ENCODE measurements at places on chromosomes 5 and 9.

- no peaks in the 10 kb centered on the region for H3K27me3 ChIP-seq
- no peak overlapping the region for H3K4me3 ChIP-seq
- H3K27ac ChIP-seq: no peak overlapping the region
- no peaks in the 10 kb centered on the region for H3K36me3 ChIP-seq
Observed at GRCh38 chr5:113608113-113608596, 94.7 kb downstream of the YTHDC2 start.

- H3K27me3 ChIP-seq: no peaks in the 10 kb centered on the region
- no peaks in the 10 kb centered on the region for H3K36me3 ChIP-seq
- DNase-seq: no peak
Observed at GRCh38 chr9:8686516-8686915, 886.9 kb upstream of the DMAC1 start.

DNA sequence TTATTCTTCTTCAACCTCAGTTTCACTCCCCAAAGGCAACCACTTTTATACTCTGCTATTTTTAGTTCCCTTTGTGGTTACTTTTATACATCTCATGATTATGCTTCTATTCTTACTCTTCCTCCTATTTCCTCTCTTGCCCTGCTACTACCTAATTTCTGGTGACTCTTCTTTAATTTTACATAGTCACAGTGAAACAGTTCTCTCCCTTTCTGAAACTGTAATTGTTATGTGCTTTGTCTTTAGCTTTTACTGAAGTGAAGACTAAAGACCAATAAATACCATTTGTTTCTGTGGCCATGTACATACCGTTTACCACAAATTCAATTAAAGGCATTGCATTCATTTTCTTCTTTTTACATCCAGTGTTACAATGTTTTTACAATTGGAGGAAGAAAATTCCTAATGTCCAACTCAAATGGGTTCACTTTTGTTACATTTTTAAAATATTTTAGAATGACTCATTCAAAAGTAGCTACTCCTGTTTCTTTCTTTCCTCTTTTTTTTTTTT, 410.6 kb downstream of the PSAT1 start:
- DNase-seq: no peak
- no peak overlapping the region for H3K4me3 ChIP-seq
- no peaks in the 10 kb centered on the region for H3K36me3 ChIP-seq
- no peak overlapping the region for H3K27ac ChIP-seq
- H3K27me3 ChIP-seq: no peaks in the 10 kb centered on the region

GRCh38 chr9:115291841-115292240, 173.9 kb upstream of the TNC start:
- H3K27ac ChIP-seq: no peak overlapping the region
- H3K27me3 ChIP-seq: no peaks in the 10 kb centered on the region
- H3K4me3 ChIP-seq: no peak overlapping the region
- DNase-seq: no peak
- H3K4me1 ChIP-seq: no peaks in the 10 kb centered on the region

DNA sequence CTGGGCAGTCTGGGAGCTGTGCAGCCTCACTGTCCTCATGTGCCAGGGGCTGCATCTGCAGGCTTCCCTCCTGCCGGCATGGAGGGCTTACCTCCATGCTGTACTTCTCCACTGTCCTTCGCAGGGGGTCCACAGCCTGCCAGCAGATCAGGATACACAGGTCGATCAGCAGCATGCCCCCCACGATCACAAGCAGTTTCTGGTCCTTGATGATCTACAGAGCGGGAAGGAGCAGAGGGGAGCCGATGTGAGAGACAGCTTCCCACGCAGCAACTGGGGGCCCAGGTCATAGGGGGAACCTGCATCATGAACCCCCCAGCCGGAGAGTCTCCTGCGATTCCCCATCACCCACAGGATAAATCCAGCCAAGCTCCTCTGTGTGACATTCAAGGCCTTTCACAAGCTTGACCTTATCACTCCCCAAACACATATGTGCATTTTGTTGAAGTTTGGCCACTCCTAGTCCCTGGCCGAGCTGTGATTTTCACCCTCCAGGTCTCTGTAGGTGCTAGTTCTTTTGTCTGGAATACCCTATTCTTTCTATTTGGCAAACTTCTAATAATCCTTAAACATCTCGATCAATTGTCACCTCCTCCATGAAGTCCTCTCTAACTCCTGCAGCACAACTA, 107.3 kb upstream of the TBC1D2 start:
- H3K4me1 ChIP-seq: no peaks in the 10 kb centered on the region
- H3K4me3 ChIP-seq: no peak overlapping the region
- no peak overlapping the region for H3K27ac ChIP-seq
- DNase-seq: no peak

DNA sequence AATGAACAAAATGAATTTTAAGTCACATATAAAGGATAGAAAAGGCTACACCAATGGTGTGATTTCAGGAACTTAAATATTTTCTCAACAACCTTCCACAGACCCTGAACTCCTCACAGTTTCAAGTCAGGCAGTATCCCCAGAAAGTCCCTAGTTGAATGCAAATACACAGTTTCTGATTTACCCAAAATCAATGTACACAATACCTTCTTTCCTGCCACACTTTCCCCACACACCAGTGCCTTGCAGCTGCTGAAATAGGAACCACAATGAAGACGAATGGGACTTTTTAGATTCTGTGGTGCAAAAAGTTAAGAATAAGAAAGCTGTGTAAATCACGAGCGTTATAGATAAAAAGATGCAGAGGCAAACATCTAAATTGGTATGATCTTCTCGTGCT, 552.4 kb upstream of the MEF2C start:
- H3K27ac ChIP-seq: no peak overlapping the region
- H3K27me3 ChIP-seq: no peaks in the 10 kb centered on the region
- no peak overlapping the region for H3K4me3 ChIP-seq
- H3K36me3 ChIP-seq: no peaks in the 10 kb centered on the region

DNA sequence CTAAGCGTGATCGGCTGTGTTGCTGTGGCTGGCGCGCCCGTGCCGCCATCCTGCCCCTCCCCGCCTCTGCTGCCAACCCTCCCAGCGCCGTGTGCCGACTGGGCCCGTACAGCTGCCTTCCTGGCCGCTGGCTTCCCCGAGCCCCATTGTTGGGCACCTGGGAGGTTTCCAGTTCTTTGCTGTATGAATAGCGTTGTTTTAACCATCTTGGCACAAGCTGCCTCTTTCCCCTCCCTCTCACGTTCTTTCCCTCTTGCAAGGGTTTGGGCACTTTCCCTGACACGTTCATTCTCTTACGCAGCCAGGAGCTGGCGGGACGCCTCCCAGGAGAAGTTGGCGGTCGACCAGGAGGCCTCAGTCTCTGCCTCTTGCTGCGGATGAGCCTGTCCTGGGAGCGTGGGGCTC, 43.1 kb upstream of the RXRA start:
- H3K36me3 ChIP-seq: no peaks in the 10 kb centered on the region
- no peak for DNase-seq
- no peaks in the 10 kb centered on the region for H3K4me1 ChIP-seq
- H3K27me3 ChIP-seq: no peaks in the 10 kb centered on the region
- no peak overlapping the region for H3K27ac ChIP-seq

DNA sequence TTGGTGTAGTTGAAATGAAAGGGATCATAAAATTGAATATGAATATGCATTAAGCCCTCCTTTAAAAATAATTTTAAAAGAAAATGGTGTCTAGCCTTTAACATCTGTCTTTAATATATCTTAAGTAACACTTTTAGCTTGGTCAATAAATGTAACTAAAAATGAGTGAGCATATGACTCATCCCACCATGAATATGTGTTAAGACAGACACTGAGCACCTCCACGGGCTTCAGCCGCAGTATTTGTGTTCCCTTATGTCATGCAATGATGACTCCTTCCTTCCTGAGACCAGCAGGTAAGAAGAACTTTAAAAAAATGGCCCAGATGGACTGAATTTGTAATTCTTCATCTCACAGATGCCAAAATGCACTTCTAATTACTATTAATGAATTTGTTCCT, 563.2 kb downstream of the NR2F1-AS1 start:
- H3K27ac ChIP-seq: no peak overlapping the region
- H3K36me3 ChIP-seq: no peaks in the 10 kb centered on the region
- DNase-seq: no peak
- H3K27me3 ChIP-seq: no peaks in the 10 kb centered on the region

- DNase-seq: no peak
- H3K4me1 ChIP-seq: no peaks in the 10 kb centered on the region
- H3K27me3 ChIP-seq: no peaks in the 10 kb centered on the region
- H3K27ac ChIP-seq: no peak overlapping the region
- no peak overlapping the region for H3K4me3 ChIP-seq
Observed at GRCh38 chr9:109856785-109857184, 76.8 kb downstream of the PALM2AKAP2 start.

- H3K27ac ChIP-seq: no peak overlapping the region
- H3K27me3 ChIP-seq: no peaks in the 10 kb centered on the region
- H3K4me3 ChIP-seq: no peak overlapping the region
- DNase-seq: no peak
- H3K4me1 ChIP-seq: no peaks in the 10 kb centered on the region
Observed at GRCh38 chr5:30871196-30871595, 322.3 kb upstream of the CDH6 start.

DNA sequence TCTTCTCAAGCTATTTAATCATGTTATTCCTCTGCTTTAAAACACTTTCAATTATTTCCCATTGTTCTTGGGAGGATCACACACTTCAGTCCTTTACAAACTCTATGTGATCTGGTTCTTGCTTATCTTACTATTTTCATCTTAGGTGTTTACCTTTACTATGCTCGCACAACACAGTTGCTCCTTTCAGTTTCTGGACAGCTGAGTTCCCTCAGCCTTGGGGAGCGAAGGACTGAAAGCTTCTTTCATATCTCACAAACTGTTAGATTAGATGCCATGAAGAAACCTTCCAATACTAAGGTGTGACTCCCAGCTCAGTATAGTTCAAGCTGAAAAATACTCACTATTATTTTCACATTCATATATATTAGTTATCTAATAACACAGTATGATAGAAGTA, 117.9 kb downstream of the CDC42SE2 start:
- peaks cover 82% of the 10 kb centered on the region for H3K4me1 ChIP-seq
- H3K4me3 ChIP-seq: no peak overlapping the region
- H3K36me3 ChIP-seq: peaks cover 10% of the 10 kb centered on the region
- peak overlapping the region; percentile 97 for H3K27ac ChIP-seq

DNA sequence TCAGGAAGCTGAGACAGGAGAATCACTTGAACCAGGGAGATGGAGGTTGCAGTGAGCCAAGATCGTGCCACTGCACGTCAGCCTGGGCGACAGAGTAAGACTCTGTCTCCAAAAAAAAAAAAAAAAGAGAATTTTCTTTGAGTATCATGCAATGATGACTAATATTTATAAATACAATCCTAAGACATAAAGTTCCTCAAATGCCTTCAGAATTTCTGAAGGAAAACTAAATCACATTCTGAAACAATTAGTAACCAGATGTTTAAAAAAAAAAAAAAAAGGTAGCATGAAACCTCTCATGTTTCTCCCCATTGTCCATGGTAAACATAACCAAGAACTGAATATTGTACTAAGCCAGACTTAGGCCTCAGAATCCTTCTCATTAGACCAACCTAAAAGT, 23.1 kb downstream of the MLLT3 start:
- DNase-seq: no peak
- H3K4me1 ChIP-seq: peaks cover 26% of the 10 kb centered on the region
- H3K36me3 ChIP-seq: no peaks in the 10 kb centered on the region

DNA sequence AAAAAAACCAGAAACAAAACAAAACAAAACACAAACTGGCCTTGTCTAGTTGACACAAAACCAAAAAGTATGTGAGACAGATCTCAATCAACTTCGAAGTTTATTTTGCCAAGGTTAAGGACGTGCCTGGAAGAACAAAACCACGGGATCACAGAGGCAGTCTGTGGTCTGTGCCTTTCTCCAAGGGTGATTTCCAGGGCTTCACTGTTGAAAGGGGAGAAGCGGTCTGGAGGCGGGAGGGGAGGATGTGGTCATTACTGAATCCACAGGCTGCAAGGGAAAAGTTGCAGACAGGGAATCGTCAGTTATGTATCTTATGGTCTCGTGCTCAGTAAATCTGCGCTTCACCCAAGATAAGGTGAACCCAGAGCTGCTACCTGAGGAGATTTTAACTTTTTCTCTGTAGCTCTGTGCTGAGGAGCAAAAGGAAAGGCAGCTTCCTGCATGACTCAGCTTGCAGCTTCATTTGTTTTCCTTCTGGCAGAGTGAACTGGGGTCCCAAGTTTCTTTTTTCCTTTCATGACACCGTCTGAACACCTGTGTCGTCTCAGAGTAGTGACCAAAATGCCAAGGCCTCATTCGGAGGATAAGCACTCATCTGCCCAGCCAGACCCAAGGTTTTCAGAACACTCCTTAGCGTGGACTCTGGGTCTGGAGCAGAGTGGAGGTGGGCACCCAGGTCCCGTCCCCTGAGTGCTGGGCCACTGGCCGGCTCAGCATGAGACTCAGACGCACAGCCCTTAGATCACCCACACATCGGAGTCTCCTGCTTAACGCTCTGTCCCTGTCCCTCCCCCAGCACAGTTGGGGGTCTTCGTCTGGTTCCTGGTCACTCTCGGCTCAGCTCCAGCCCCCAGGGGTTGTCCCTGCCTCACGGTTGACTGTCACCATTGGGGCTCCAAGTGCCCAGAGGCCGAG, 25.9 kb downstream of the ROPN1L start:
- no peaks in the 10 kb centered on the region for H3K27me3 ChIP-seq
- H3K4me3 ChIP-seq: no peak overlapping the region
- no peak overlapping the region for H3K27ac ChIP-seq
- no peaks in the 10 kb centered on the region for H3K36me3 ChIP-seq

DNA sequence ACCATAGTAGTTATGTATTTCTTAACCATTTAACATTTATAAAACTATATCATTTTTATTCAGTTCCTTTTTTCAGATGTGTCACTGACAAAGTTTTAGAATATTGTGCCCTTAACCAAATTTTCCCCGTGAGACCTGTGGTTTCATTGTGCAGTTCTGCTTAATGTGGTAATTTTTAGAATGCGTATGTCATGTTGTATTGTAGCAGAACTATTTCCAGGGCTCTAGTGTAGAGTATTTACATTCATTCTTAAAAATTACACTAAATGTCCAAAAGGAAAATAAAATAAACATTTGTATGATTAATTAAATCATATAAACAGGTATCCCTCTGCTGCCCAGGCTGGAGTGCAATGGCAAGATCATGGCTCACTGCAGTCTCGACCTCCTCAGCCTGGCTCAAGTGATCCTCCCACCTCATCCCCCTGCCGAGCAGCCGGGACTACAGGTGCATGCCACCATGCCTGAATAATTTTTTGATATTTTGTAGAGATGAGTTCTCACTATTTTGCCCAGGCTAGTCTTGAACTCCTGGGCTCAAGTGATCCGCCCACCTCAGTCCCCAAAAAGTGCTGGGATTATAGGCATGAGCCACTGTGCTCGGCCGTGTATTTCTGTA, 15.4 kb downstream of the SERINC5 start:
- no peak overlapping the region for H3K4me3 ChIP-seq
- no peak for DNase-seq
- peak overlapping the region; percentile 3 for H3K27ac ChIP-seq
- H3K36me3 ChIP-seq: peaks cover 9% of the 10 kb centered on the region
- H3K4me1 ChIP-seq: no peaks in the 10 kb centered on the region
- no peaks in the 10 kb centered on the region for H3K27me3 ChIP-seq

- no peak overlapping the region for H3K27ac ChIP-seq
- no peak for DNase-seq
- no peak overlapping the region for H3K4me3 ChIP-seq
- no peaks in the 10 kb centered on the region for H3K36me3 ChIP-seq
- H3K27me3 ChIP-seq: no peaks in the 10 kb centered on the region
- no peaks in the 10 kb centered on the region for H3K4me1 ChIP-seq
Observed at GRCh38 chr5:101561018-101561417, 657.9 kb upstream of the ST8SIA4 start.

All from naive thymus-derived CD4-positive, alpha-beta T cell (primary cell).